Cardiac fibroblast (primary cell): ENCODE measurements at places on chromosomes 6 and 20.
A peak's percentile ranks its signal among the peaks of the same experiment; 100 is the strongest.

- no peak for DNase-seq
Observed at GRCh38 chr6:140311146-140311545, 936.7 kb upstream of the CITED2 start.

- no peak for DNase-seq
Observed at GRCh38 chr6:156599366-156599765, 177.8 kb upstream of the ARID1B start.

DNA sequence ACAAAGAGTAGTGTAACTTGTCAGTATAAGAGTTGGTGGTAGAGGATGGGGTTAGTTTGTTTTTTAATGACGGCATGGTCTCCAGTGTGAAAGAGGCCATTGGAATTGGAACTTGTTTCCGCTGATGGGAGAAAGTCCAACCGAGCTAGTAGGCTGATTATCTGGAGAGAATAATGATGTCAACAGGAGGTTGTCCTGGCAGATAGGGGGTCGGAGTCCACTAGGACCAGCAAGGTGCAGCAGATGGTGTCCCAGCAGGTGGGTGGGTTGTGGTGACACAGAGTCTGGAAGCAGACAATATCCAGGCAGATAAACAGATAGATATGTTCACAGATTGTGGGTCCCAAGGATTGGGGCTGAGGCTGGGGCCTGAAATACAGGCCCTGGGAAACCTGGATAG lies 35.1 kb downstream of the PKIB start:
- DNase-seq, result no peak

- DNase-seq, result no peak
Observed at GRCh38 chr6:82097676-82098075, 149.9 kb downstream of the IBTK start.

- peak; percentile 25 for DNase-seq
Observed at GRCh38 chr6:117502580-117502979, 20.1 kb downstream of the DCBLD1 start.

GRCh38 chr6:38495518-38495917 lies 144.2 kb downstream of the BTBD9 start:
- DNase-seq, result no peak

DNA sequence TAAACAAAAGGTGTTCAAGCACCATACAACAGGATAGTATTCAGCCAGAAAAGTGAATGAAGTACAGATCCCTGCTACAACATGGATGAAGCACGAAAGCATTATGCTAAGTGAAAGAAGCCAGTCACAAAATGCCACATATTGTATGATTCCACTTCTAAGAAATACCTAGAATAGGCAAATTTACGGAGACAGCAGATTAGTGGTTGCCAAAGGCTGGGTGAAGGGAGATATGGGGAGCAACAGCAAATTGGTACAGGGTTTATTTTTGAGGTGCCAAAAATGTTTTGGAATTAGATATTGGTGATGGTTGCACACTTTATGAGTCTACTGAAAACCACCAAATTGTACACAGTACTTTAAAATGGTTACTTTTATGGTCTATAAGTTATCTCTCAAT lies 23.2 kb downstream of the MAP3K5 start:
- no peak for DNase-seq

DNA sequence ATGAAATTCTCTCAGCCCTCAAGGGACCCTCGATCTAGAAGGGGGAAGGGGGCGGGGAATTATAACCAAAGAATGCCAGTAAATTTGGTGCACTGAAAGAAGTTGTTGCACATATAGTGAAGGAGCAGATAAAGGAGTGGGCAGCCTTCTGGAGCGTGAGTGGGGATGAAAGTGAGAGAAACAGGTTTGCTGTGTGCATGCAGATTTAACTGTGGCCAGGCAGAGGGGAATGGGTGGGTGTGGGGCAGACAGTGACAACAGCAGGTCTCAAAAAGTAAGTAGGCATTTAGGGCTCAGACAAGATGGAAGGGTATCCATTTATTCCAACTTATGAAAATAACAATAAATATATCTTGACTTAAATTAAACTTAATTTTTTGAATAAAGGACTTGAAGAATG lies 149.1 kb downstream of the KCNQ5 start:
- no peak for DNase-seq

GRCh38 chr20:51162015-51162414 lies 139.1 kb upstream of the KCNG1 start:
- DNase-seq, result no peak

GRCh38 chr6:118632359-118632758 lies 19.0 kb downstream of the CEP85L start:
- no peak for DNase-seq

GRCh38 chr20:36085686-36086267 lies 68.8 kb upstream of the EPB41L1 start:
- DNase-seq, result peak; percentile 66

DNA sequence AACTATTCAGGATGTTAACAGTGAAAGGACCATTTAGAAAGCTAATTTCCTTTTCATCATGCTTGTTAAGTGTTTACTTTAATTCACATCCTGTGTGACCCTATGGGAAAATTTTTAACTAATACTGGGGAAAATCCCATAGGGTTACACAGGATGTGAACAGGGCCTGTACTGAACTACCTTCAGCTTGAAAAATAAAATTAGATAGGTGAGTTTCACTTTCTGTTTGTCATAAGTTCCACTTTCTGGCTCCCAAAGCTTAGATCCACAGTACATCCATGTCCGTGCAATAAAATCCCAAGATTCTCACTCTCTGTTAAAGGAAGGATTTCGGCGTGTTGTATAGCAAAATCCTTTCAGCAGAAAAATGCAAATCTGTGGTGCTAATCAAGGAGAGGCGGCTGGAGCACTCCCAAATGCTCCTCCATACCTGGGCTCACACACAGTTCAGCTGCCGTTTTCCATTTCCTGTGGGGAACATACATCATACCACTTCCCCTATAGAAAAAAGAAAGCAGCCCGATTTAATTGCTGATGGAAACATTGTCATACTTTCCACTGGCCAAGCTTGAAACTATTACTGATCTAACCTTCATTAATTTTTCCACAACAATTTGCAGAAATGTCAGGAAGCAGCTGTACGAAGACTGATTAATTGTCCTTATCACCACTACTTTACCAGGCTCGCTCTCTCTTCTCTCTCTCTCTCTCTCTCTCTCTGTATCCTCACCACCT lies 125.2 kb downstream of the HIVEP2 start:
- DNase-seq, result peak; percentile 42

GRCh38 chr6:12909833-12910232 lies 193.3 kb downstream of the PHACTR1 start:
- DNase-seq, result no peak

DNA sequence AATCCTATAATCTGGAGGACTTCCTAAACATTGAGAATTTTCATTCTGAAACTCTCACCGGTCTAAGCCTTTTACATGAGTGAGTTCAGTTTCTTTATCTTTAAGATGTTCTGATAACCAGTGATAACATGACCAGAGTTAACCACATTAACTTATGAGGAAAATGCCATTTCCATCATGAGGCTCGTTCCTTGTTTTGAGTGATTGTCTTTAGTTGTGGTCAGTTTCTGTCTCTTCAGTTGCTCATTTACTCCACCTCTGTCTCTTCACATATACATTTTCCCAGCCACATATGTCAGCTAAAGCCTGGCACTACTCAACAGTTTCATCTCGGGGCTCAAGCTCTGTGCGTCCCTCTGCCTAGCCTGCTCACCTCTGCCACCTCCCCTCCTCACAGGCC lies 70.4 kb downstream of the JAG1 start:
- DNase-seq, result no peak

- no peak for DNase-seq
Observed at GRCh38 chr6:146709036-146709622, 110.4 kb downstream of the ADGB start.

GRCh38 chr20:31862506-31862905 lies 7.8 kb downstream of the DUSP15 start:
- DNase-seq, result no peak

- DNase-seq, result no peak
Observed at GRCh38 chr6:45664707-45665106, 287.0 kb upstream of the SUPT3H start.

GRCh38 chr6:63615590-63615989 lies 20.0 kb upstream of the PHF3 start:
- DNase-seq, result no peak

DNA sequence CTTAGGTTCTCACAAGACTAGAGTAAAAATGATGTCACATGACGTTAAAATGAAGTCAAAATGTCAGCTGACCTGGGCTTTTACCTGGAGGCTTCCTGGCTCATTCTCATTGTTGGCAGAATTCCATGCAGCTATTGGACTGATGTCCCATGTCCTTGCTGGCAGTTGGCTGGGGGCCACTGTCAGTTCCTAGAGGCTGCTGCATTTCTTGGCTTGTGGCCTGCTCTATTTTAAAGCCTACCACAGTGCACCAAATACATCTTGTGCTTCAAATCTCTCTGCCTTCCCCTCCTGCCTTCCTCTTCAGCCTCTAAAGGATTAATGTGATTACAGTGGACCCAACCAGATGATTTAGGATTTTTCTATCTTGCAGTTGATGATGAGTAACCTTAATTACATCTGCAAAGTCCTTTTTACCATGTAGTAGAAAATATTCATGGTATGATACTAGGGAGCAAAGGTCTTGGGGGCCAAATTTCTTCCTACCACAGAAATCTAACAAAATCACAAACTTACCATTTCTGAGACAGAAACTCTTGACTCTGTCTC lies 81.9 kb downstream of the FIG4 start:
- DNase-seq, result peak; percentile 53

DNA sequence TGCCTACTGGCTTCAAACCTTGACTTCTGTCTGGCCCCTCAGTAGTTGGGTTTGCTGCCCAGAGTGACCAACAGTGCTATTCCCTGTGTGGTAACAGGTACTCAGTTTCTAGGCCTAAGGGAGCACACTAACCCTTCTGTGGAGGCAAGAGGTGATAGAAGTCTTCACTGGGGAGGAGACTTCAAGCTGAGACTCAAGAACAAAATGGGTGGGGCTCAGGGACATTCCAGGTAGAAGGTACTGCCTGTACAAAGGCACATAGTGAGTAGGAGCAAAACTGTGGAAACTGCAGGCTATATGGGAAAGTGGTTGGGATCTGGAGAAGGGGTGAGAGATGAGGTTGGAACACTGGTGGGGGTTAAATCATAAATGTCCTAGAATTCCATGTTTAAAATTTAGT lies 2.3 kb upstream of the SCAND1 start:
- DNase-seq, result no peak

DNA sequence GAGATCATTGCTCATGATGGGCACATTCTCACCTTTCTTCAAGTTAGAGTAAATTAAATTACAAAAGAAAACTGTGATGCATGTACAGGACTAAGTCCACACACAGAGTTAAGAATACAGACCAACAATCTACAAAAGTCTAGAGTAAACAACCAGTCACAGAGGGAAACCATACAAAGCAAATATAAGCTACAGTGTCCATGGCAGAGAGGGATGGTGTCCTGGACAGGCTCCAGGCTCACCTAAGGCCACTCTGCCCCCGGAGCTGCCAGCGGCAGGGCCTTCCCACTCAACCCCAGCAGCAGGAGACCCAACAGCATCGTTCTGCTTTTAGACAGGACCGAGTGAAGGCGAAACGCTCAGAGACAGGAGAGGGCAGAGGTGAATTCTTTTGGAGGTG lies 16.0 kb downstream of the PDE10A start:
- DNase-seq, result no peak

- no peak for DNase-seq
Observed at GRCh38 chr6:69861986-69862385, 4.4 kb upstream of the COL19A1 start.

DNA sequence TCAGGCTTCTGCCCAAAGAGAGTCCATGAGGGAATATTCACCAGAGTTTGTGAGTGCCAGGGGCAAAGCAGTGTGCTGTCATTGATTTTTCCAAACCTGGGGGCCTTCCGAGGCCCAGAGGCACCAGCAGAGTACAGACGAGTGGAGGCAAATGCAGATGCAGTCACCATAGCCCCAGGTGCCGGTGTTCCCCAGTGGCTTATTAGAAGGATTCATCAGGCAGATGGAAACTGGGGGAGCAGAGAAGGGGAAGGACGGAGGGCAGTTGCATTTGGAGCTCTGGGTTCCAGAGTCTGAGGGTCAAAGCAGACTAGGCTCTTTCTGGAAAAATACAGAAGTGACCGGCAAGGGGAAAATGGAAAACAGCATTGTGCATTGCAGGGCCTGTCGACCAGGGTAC lies 184.2 kb downstream of the ANKRD60 start:
- DNase-seq, result no peak

GRCh38 chr6:158567152-158567551 lies 7.3 kb downstream of the TMEM181 start:
- DNase-seq, result no peak

- no peak for DNase-seq
Observed at GRCh38 chr6:66328200-66328599, 621.2 kb upstream of the EYS start.

- no peak for DNase-seq
Observed at GRCh38 chr6:16358531-16359138, 120.2 kb downstream of the GMPR start.

GRCh38 chr6:148998704-148999103 lies 251.9 kb downstream of the UST start:
- no peak for DNase-seq
